ENCODE measurements at places on chromosomes 1 and 21.

DNA sequence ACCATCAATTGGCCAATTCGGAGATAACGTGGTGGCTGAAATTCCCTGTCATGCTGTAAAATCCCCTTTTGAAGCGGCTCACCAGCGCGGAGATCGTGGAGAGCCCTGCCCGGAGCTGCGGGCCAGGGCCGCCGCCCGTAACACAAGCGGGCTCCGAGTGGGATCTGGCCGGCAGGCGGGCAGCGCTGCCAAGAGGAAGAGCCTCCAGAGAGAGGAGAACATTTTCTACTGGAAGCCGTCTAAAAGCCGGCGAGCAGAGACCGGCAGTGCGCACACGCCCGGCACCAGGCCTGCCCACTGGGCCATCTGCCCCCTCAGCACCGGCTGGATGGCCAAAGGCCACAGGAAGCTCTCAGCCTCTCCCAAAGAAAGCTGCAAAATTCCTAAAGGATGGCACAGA, 15.5 kb downstream of the SSBP3 start:
- no peak for DNase-seq

- DNase-seq = no peak
Observed at GRCh38 chr21:33058527-33058926, 11.4 kb upstream of the OLIG1 start.

DNA sequence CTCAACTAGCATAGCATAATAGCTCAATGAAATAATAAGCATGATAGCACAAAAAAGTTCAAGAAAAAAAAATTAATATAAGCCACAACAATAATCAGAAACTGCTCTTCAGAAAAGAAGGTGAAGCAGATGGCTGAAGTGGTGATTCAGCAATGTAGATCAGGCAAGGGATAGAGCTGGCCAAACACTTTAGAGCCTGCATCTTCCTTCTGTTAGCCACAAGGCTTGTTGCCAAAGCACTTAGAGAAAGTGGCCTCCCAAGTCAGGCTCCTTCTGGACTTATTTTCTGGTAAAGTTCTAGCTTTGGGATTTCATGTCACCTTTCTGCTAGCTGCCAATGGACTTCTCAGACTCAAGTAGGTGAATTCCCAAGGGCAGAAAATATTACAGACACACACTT, 60.3 kb upstream of the C1orf87 start:
- no peak for DNase-seq

GRCh38 chr1:30464187-30464617, 259.2 kb downstream of the MATN1 start:
- no peak for DNase-seq

- DNase-seq = no peak
Observed at GRCh38 chr21:23524685-23525084, 2082.6 kb downstream of the MRPL39 start.

DNA sequence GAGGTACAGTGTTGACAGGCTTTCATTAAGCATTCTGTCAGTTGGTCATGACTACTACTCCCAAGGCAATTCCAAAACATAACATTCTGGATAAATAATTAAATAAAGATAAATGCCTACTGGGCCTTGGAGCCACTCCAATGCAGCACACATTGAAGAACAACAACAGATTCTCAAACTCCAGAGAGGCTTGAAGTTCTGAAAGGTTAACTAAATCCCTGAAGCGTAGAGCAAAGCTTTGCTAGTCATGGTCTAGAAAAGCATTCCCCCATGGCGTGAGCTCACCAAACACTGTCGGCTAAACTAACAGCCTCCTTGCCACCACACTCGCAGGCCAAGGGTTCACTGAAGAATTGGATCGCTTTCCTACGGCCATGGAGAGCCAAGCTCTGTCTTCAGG, 268.0 kb downstream of the ATG4C start:
- no peak for DNase-seq

GRCh38 chr1:180123463-180123936, 31.2 kb upstream of the QSOX1 start:
- DNase-seq = peak; percentile 25

DNA sequence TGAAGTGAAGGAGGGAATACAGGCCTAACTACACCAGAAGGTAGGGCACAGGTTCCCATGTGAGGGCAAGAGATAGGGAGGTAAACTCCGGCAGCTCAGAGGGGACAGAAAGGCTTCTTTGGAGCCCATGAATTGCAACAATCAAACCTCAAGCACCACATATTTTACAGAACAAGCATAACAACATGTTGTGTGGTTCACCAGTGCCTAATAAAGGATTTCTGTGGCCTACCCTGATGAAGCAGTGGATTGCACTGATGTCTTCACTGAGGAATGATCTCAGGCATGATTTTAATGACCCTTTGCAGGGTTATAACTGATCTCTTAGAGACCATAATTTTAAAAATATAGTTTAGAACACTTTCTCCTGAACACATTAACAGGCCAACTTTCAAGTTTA, 77.4 kb downstream of the RUNX1 start:
- no peak for DNase-seq

DNA sequence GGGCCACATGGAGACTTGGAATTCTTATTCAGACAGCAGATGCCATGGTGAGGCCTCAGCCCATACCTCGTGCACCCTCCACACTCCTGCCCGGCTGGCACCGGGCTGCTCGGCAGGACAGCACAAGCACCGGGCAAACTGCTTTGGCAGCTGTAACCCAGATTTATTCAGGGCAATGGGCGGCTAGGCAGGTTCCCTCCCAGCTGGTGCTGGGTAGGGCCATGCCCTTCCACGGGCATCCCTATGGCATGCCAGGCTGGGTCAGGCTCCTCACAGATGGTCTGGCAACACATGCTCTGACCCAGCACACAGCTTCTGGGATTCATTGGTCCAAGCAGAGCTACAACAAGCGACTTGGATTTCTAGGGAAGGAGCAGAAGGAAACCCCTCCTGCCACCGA, 53.4 kb downstream of the ATP1A1 start:
- no peak for DNase-seq

DNA sequence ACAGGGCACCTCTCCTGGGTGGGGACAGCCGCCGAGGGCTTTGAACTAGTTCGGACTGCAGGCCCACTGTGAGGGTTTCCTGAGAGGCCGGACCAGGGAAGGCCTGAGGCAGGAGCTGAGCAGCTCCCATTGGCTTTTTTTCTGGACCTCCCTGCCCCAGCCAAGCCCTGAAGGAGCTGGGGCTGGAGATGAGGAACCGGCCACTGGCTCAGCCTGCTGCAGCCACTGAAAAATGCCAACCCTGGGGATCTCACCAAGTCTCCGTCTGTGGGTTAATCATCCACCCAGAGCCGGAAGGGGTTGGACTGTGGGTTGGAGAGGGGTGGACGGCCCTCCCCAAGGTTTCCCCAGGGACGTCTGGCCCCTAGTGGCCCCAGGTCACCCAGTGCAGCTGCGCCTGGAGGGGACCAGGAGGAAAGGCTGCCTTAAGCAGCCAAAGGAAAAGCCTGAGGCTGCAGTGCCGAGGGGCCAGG, 2.5 kb downstream of the VWA1 start:
- DNase-seq = peak; percentile 38

GRCh38 chr1:213163278-213163711, 112.3 kb downstream of the RPS6KC1 start:
- DNase-seq = no peak

- no peak for DNase-seq
Observed at GRCh38 chr1:214446772-214447556, 104.4 kb downstream of the PTPN14 start.

GRCh38 chr1:118047006-118047649, 117.6 kb downstream of the WDR3 start:
- DNase-seq = no peak

GRCh38 chr1:154751690-154752089, 118.4 kb downstream of the KCNN3 start:
- DNase-seq = peak; percentile 79

DNA sequence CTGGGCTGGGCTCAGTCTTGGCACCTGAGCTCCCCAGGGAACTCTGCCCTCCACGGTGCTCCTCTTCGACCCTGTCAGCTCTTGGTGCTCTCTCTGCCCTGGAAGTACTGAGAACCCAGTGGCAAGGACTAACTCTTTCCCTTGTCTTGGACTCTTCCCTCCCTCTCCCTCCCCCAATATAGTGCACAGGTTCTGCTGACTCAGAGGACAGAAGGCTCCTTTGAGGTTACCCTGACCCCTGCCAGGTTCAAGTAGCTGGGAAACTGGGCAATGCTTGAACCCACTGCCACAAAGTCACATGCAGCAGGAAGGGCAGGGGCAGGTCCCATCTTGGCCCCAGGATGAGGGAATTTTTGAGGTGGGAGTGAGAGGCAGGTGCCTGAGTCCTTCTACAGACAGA, 20.3 kb downstream of the KCNQ4 start:
- DNase-seq = no peak

DNA sequence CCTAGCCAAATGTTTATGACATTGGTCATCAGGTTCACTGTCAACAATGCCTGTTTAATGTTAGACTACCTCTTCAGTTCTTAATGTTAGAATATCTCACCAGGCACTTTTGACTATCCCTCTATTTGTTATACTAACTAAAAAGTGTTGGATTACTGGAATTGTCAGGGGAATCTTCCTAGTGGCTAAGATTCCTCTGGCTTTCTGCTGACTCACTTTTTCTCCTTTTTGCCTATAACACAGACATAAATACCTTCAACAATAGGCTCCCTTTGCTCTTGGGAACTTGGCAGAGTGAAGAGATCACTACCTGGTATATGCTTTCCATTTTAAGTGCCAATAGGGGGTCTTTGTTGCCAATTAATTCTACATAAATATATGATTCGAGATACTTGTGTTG, 68.5 kb downstream of the TMEM200B start:
- no peak for DNase-seq

DNA sequence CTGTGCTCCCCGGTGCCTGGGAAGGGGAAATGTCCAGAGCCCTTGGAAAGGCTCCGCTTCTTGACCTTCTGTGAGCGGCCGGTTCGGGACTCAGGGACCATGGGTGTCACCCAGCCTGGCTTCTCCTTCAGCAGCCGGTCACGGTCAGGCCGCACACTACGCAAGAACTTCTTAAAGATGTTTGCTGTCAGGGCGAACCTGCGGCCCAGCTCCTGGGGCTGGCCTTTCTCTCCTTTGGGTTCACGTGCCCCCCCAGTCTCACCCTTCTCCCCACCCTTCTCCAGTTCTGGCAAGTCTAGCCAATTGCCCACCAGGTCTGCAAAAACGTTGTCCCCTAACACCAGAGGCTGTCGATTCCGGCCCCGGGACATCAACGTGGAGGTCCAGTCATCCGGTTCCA, 12.1 kb downstream of the INKA2 start:
- DNase-seq = no peak

DNA sequence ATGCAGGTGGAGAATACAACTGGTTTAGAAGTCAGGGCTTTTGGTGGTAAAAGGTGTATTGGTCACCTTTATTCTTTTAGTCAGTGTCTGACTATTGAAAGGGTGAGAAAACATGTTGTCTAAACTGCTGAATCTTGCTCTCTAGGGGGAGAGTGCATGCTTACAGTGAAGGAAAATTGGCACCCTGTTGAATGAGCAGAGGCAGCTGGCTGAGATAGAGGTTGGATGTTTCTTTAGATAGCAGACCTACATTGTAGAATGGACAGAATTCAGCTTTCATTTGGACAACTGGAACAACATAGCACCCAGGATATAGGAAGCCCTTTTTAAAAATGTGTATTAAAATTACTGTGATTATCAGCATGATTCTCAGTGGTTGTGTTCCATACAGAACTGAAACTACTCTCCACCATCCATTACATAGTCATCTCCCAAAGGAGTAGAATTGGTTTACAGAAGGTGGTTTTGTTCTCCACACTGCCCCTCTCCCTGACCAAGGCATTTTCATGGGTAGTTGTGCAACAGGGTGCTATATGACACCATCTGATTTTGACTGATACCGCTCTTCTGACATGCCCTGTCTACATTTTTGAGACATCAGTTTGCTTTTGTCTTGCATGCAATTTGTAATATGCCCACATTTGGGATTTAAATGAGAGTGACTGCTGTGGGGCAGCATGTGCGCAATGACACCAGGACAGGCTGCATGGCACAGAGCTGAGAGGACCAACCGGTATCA, 16.2 kb downstream of the RHOU start:
- DNase-seq = peak; percentile 78

GRCh38 chr1:13675151-13675651, 24.8 kb upstream of the PRDM2 start:
- DNase-seq = no peak

DNA sequence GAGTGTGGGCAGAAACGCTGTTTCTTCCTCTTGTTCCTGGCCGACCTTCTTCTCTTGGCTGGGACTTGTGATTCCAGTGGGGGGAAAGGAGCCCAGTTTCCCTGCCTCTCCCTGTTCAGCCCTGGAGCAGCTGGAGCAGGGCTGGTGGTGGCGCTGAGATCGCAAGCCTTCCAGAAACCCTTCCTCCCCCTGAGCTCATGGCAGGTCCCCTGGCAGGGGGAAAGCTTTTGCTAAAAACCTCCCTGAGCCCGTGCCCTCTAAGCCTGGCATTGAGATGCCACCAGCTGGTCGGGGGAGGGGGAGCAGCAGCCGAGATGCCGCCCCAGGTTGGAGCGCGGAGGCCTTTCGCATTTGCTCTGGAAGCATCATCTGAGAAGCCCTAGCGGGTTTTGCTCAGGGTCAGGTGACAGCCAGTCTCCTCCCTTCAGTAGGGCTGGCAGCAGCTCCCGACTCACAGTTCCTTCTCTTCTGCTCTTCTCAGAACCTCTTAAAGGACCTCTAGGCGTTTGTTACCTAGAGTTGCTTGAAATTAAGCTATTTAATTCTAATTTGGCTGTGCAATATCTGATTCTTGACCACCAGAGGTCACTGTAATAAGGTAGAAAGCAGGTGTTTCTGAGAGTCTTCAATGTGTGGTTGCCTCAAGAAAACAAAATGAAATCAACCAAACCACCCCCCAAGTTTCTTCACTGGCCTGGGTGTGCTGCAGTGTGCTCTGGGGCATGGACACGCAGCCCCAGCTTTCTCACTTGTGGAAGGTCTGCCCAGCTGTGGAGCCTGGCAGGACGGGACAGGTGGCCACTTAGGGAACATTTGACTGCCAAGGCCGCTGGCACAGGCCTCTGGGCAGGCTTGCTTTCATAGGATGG, 257.3 kb downstream of the CAMTA1 start:
- DNase-seq = peak; percentile 17

DNA sequence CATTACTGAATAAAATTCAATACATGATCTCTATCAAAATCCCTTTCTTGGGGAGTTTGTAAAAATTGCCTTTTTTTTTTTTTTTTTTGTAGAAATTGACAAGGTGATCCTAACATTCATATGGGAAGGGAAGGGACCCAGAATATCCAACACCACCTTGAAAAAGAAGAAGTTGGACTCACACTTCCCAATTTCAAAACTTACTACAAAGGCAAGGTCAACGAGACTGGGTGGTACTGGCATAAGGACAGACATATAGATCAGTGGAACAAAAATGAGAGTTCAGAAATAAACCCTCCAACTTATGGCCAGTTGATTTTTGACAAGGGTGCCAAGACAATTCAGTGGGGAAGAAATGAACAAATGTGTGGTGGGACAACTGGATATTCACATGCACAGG, 31.4 kb upstream of the CLSTN1 start:
- DNase-seq = no peak

DNA sequence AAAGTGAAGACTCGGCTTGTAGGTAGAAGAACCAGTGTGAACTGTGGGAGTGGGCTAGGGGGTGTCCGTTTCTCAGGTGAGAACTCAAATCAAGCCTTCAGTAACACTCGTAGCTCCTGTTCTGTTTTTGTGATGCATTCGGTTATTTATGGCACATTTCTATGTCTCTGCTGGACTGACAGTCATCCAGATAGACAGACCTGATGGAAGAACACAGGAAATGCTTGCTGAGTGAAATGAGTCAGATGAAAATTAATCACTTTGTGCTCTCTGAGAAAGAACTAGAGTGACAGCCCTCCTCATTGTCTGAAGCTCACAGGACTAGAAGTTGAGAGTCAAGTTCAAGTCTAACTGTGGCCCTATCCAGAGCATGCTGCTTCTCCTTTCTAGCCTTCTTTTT, 360.1 kb upstream of the PLXNA2 start:
- DNase-seq = peak; percentile 31

GRCh38 chr1:3352299-3352951, 102.0 kb upstream of the ARHGEF16 start:
- DNase-seq = no peak
